Fibroblast of the conjunctiva (primary cell): ENCODE measurements at places on chromosomes 3 and 15.

DNA sequence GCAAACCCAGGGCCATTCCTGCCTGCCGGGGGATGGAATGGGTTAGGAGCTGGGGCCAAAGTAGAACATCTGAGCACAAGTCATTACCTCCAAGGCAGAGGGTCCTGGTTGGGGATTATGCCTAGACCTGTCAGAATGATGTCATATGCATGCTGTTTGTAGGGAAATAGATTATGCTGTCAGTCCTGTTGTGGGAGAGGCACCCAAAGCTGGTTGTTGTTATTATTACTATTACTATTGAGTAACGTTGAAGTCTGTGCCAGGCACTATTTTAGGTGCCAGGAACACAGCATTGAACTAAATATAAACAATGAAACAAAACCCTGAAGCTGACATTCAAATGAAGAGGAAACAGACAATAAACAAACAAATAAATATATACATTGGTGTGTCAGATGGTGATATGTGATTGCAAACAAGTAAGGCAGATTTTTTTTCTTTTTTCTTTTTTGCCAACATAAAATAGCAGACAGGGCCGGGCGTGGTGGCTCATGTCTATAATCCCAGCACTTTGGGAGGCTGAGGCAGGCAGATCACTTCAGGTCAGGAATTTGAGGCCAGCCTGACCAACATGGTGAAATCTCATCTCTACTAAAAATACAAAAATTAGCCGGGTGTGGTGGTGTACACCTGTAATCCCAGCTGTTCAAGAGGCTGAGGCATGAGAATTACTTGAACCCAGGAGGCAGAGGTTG, 2.0 kb downstream of the P4HTM start:
- no peak for DNase-seq

DNA sequence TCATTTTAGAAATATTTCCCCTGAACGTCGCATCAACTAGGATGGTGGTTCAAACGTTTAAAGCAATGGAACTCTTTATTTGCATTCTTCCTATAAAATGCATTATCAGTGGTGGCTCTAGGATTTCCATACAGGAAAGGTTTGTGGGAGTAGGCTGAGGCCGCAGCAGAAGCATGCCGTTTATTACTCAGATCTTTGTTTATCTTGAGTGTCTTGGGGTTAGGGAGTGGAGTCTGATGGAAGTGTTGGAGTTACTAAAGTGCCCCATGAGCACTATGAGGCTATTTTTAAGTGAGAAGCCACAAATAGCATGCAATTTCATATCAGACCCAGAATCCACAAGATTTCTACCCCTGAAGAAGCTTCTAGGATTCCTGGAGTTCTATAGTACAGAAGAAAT, 26.2 kb downstream of the ATOSA start:
- no peak for DNase-seq

DNA sequence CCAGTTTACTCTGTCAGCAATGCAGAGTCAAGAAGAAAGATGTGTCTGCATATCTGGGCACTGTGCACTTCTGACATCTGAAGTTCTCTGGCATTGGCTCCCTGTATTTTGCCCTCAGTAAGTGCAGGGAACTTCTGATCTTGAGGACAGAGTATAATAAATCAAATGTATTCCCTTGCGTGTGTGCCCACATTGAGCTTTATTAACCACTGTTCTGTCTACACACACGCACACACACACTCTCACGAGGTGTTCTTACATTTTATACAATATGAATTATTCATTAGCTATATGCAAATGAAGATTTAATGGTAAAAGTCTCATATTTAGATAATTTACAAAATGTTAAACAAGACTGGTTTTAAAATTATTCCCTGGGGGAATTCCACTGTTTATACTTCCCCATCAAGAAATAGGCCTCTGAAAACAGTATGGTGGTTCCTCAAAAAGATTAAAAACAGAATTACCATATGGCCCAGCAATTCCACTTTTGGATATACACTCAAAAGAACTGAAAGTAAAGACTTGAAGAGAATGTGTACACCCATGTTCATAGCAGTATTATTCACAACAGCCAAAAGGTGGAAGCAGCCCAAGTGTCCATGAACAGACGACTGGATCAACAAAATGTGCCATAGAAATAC, 24.6 kb upstream of the ANPEP start:
- DNase-seq, result no peak

GRCh38 chr3:180183346-180183745, 146.6 kb upstream of the PEX5L start:
- no peak for DNase-seq

DNA sequence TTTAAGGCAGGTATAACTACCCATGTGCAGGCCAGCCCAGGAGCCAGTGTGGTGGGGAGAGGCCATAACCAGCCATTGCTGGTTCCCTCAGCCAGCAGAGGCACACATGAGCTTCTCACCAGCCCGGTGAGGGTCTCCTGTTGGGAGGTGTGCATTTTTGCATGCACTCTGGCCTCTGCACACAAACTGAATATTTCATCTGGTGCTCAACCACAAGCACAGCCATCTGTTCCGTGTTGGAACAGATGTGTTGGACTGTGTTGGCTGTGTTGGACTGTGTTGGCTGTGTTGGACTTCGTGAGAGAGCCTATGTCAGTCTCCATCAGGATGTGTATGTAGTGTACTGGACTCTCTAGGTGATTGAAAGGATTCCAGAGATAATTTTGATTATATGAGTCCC, 67.2 kb downstream of the RPL39L start:
- DNase-seq, result no peak

DNA sequence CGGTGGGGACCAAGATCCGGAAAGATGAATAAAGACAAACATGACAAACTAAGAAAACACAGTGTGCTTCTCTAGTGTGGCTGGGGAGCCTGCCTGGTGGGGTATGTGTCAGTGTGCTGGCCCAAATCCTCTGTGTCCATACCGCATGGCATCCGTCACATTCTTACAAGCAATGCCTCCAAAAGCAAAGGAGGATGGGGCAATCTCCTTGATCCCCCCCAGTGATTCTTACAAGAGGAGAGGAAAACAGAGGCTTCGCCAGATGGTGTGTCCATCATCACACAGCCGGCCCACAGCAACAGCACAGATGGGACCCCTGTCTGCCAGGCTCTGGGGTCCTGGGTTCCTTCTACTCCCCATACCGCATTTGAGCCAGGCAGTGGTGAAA, 558 bp upstream of the IL17RC start:
- DNase-seq, result no peak

- no peak for DNase-seq
Measured at GRCh38 chr15:68292967-68293366, 15.4 kb downstream of the FEM1B start.

GRCh38 chr3:112333002-112333380, at the start of gene CD200:
CD200 (plus strand) TSS chr3:112333156; CDS start chr3:112333213, 57 bp downstream.
- DNase-seq, result peak; percentile 13

GRCh38 chr3:64319391-64319790, 94.1 kb upstream of the PRICKLE2 start:
- DNase-seq, result no peak

DNA sequence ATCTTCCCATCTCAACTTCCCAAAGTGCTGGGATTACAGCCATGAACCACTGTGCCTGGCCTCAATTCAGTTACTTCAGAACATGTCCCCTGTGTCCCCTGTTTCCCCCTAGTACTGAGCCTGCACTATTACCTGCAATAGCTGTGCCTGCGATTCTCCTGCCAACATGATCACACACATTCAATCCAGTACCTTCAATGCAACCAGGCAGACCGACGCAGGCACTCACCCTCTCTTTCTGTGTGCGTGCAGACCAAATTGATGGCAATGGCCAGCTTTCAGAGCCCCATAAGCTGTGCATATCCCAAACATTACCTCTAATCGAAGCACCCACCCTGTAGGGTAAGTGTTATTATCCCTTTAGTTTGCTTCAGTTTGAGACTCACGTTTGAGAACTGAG, 73.0 kb upstream of the EPHB3 start:
- no peak for DNase-seq

DNA sequence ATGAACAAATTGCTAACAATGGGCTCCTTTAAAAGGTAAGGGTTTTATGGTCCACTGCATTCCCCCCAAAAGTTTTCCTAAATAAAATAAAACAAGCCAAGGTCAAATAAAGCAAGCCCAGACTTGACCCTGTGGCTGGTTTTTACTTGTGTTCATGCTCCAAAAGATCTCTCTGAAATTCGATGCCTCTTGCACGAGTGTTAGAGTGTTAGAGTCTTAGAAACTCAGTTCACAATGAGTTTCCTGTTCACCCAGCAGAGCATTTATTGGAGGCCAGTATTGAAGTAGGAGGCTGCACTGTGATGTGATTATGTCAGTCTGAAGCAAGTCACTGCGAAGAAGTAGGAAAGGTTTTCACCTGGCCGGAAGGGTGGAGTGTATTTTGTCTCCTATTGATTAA, 59.9 kb upstream of the LRTM1 start:
- DNase-seq, result no peak

DNA sequence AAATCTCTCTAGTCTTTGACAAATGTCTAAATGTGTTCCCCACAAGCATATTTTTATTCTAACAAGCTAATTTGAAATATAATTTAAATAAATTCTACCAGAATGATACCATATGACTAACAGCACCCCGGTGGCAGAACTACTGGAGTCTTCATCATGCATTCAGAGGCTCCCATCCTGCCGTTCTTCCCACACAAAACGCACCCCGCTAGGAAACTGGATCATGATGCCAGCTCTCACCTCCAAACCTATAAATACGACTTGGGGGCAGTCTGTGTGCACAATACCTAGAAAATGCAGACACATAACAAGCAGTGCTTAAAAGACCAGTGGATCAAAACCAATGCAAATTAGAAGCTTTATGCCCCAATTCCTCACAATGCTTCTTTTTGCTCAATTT, 8.5 kb downstream of the HOMER2 start:
- DNase-seq, result no peak

GRCh38 chr15:69666441-69666882, 213.8 kb downstream of the RPLP1 start:
- no peak for DNase-seq

DNA sequence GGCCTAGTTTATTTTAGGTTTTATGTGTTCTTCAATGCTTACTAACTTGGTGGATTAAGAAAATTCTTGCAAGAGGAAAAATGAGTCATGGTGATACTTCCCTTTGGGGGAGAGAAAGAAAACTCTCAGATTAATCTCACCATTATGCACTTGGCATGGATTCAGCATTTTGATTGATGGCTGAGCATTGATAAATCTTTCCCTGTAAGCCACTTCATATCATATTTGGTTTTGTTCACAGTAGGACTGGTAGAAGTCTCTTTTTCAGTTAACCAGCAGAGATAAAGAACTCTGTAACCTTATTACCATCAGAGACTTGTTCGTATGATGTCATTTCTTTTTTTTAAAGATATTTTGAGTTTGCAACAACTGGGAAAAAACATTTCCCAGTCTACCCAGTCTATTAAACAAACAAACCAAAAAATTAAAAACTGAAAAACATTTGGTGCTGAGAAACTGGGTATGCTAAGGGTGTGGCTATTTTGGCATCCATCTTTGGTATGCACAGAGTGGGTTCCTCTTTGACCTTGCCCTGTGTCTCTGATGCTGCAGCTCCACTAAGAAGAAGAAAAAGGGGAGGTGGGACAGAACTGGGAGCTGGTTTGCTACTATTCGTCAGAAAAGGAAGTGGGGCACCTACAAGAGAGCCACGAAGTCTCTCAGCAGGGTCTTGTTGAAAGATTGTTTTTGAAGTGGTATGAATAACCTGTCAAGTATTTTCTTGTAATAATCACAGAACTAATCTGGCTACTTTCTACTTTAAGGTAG, 17.2 kb downstream of the TMOD3 start:
- DNase-seq, result peak; percentile 32

- no peak for DNase-seq
Measured at GRCh38 chr3:160076519-160076918, 87.9 kb downstream of the IL12A start.
